ENCODE measurements at places on chromosomes 6 and 20.

GRCh38 chr20:44247586-44248409, 690 bp downstream of the GDAP1L1 start:
- peak; percentile 24 for DNase-seq

GRCh38 chr6:143745166-143746133, 67.7 kb downstream of the PHACTR2 start:
- DNase-seq = no peak

- no peak for DNase-seq
Observed at GRCh38 chr6:107187630-107188029, 72.3 kb upstream of the BEND3 start.

GRCh38 chr6:56223995-56224394, 23.4 kb downstream of the COL21A1 start:
- no peak for DNase-seq

- no peak for DNase-seq
Observed at GRCh38 chr6:164086076-164086887, 671.8 kb downstream of the QKI start.

GRCh38 chr6:110534731-110535492, 58.5 kb upstream of the SLC22A16 start:
- DNase-seq = no peak

- DNase-seq = no peak
Observed at GRCh38 chr20:24095756-24096155, 107.2 kb upstream of the GGTLC1 start.

DNA sequence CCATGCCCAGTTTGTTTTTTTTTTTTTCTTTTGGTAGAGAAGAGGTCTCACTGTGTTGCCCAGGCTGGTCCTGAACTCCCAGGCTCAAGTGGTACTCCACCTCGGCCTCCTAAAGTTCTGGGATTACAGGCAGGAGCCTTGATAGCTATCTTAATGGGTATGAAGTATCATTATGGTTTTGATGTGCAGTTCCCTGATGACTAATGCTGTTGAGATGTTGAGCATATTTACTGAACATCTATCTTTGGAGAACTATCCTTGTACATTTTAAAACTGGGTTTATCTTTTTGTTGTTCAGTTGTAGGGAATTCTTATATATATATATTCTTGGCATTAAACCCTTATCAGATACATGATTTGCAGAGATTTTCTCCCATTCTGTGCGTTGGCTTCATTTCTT, 21.4 kb upstream of the MYL9 start:
- DNase-seq = no peak

GRCh38 chr6:124753562-124754105, 208.6 kb upstream of the RNF217 start:
- DNase-seq = no peak

DNA sequence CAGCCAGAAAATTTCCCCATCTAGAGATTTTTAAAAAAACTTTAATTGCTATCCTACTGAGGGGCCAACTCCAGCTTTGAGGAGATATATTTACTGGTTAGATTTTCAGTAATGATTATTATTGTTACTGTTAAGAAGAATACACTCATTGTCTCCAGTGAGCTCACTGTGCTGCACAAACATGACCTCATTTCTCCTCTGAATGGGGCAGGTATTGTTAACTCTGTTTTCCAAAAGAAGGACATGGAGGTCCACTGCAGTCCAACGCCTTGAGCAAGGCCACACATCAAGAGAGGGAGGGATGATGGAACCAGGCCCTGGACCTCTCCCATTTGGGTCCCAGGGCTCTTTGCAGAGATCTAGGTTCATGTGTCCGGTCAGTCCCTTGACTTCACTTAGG, 13.9 kb upstream of the SCUBE3 start:
- no peak for DNase-seq

DNA sequence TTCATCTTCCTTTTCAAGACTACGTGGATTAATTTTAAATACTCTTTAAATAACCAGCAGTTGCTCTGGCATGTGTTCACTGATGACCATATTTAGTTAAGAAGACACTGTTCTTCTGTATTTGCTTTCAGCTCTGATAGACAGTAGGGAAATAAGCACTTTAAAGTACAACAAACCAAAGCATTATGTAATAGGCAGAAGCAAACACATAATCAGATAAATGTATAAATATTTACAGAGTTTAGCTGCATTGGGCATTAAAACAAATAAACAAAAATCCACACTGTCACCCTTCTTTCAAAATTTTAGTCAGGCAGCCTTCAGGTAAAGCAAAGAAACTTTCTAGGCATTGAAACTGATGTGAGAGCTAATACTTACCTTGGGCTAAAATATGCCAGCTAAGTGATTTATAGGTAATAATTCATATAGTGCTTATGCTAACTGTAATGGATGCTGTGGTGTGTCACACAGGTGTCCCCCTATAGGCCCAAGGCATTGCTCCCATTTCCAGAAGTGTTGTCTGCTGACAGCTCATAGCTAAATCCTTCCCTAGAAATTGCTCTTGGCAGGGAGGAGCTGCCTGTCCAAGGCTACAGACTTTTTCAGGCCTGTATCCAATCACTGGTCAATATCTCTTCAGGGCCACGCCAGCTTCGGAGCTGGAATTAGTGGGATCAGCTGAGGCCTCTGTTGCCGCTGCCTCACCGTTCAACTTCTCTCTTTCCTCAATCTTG, 111.5 kb upstream of the CITED2 start:
- DNase-seq = no peak

GRCh38 chr6:42339991-42340401, 111.7 kb downstream of the TRERF1 start:
- DNase-seq = peak; percentile 84

DNA sequence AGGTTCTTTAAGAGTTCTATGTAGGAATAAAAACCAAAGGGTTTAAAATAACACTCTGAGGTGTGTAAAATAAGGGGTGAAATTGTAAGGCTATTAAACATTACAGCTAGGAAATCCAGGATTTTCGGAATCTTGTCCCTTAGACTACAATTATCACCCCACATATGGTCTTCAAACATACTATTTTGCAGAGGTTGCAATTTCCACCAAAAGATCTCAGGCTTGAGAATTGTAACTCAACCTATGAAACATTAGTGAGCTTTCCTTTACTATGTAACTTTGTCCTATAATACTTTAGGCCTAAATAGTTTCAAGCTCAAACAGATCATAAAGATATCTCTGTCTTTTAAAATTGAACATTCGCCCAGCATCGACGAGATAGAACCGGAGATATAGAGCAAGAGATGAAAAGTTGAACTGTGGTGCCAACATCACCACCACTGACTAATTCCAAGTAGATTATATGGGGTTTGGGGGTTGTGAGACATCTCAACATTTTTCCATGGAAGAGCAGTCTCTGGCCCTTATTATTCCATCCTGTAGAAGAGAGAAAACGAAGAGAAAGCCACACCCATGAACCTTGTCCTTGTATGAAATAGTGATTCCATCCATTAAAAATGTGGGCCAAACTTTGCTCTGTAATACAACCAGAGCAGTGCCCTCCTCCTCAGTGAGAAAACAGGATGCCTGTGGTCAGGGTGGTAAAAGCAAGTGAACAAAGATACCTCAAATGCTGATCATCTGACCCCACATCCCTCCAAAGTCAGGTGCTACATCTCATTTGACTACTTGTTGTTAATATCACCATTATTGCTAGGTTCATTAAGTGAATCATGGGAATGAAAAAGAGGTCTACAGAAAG, 284.5 kb upstream of the GJE1 start:
- no peak for DNase-seq

GRCh38 chr6:137876547-137876946, 9.5 kb downstream of the TNFAIP3 start:
- no peak for DNase-seq

- no peak for DNase-seq
Observed at GRCh38 chr20:63280929-63281545, 8.4 kb downstream of the ARFGAP1 start.

DNA sequence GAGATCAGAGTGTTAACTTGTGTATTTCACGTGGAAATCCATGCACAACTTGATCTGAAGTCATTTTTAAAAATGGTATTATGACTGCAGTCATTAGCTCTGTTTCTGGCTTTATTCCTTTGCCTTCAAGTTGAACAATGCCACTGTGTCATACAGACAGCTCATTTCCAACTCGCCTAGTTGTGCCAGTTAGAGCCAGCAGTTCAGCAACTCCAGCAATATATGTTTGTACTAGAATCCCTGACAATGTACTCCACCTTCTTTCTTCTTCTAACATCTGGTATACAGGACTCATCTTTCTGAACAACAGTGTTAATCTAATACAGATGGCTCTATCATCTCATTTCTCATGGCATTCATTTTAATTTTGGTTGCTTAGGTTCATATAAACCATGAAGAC, 418.3 kb upstream of the POU3F2 start:
- no peak for DNase-seq

- no peak for DNase-seq
Observed at GRCh38 chr6:6474170-6474920, 114.2 kb upstream of the LY86 start.

DNA sequence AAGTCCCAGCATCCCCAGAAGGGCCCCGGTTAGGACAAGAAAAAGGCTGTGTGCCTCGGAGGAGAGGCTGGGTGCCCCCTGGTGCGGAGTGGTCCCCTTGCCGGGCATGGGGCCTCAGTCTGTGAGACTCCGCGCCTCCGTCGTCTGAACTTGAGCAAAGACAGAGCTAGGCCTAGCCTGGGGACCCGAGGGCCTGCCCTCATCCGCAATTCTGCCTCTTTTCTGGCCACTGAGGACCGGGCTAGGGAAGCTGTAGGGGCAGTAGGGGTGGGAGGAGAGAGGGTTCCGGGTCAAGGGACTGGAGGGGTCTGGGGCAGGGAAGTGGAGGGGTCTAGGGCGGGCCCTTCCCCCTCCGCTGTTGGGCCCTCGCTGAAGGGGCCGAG, 550 bp upstream of the HSPA12B start:
- no peak for DNase-seq

- DNase-seq = no peak
Observed at GRCh38 chr20:63244468-63244867, 8.8 kb downstream of the BIRC7 start.

DNA sequence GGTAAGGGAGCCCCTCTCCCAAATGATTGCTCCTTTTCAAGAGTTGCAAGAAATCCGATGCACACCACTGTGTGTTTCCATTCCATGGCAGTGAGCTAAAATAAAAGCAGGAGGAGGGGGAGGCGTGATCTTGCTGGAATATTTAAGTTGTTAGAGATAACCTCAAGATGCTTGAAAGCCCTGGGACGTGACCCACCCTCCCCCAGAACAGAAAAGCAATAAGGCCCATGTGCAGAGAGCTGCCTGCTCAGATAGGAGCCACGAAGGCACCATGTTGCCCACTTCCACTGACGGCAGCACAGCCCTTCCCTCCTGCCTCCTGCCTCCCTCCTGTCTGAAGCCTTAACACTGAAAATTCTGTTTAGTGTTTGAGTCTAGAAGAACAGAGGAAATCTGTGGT, 432.6 kb upstream of the CDH4 start:
- DNase-seq = no peak

DNA sequence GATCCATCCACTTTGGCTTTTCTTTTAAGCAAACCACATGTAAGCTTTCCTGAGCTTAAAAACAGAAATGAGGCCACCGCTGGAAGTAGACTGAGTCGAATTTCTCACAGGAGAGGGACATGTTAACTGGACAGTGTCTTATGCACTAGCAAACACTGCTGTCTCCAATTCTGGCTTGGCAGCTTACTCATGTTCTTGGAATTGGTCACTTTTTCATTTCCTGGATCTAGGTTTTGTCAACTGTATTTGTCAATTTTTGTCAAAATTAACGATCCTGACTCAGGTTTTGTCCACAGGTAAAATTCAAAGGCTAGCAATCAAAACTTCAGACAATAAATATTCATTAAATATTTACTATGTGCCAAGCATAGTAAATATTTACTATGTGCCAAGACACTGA, 601.5 kb downstream of the RNF144B start:
- no peak for DNase-seq

DNA sequence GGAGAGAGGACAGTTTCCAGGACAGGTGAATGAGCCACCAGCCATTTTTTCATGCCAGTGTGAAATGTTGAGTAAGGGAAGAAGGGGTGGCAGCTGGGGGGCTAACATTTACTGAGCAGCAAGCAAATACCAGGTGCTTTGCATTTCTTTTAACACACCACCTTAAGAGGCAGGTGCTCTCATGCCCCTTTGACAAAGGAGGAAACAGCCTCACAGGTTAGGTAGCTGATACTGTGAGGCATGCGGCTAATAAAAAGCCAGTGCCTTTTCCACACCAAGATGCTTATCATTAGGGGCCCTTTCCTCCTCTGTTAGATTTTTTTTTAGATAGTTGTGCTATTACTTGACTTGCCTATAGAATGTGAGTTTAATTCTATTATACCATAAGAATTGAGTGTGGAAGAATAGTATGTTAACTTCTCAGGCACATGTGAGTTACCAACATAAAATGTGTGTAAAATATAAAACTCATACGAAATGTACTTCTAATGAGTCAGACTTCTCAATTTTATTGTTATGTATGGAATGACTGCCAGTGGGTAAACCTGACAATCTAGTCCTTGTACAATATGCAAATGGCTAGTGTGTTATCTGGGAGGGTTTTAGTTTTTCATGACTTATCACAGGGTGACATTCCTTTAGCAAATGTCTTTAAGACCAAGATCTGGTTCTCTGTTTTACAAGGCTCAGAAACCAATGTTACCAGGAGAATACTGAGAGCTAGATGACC, 260.0 kb downstream of the TMEM242 start:
- no peak for DNase-seq

DNA sequence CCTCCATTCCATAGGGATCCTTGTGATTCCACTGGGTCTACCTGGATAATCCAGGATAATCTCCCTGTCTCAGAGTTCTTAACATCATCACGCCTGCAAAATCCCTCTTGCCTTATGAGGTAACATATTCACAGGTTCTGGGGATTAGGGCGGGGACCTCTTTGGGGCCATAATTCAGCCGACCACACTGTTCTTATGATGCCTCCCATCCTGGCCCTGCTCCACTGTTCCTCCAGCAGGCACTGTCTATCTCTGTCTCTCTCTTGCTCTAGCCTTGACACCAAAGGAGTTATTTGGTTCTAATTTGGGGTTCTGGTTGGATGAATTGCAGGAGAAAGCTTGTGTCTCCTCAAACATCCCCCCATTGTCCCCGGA, 168.1 kb downstream of the NFATC2 start:
- no peak for DNase-seq

GRCh38 chr20:45816951-45817350, 4.5 kb downstream of the UBE2C start:
- DNase-seq = no peak

DNA sequence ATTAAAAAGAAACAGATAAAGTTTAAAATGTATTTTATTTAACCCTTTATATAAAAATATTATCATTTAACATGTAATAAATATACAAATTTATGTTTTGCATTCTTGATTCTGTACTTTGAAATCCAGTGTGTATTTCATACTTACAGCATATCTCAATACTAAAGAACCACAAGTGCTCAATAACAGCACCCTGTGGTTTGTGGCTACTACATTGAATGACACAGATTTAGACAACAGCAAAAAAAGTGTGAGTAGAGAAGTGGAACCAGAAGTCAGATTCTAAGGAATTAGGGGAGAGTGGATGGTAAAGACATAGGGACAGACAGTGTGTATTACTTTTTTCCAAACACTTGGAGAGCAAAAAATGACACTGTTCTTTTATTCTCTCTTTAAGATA, 524.5 kb downstream of the BMP2 start:
- no peak for DNase-seq
